Gastrocnemius medialis (tissue), 4 donors: ENCODE measurements at places on chromosomes 1 and 21.

GRCh38 chr1:97331165-97331564, 589.7 kb downstream of the DPYD start:
- no peak for DNase-seq

DNA sequence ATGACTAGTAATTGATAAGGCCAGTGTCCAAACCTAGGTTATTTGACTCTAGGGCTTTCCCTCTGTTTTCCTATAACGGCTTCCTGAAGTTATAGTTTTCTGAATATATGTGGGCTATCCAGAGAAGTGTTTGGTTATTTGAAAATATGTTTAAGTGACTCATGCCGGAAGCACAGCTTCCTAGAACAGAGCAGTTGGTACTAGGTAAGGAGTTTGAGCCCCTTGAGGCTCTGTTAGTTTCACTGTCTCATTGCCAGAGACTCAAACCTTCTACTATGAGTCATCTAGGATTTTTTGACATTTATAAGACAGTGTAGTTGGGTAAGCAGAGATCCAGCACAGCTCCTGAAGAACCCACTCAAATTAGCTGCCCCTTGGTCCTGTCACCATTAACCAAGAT, 27.1 kb upstream of the LEPR start:
- DNase-seq: no peak

GRCh38 chr1:241638099-241638682, 2.0 kb downstream of the CHML start:
- DNase-seq: no peak

- no peak for DNase-seq
Observed at GRCh38 chr1:243837907-243838535, 12.0 kb downstream of the AKT3 start.

DNA sequence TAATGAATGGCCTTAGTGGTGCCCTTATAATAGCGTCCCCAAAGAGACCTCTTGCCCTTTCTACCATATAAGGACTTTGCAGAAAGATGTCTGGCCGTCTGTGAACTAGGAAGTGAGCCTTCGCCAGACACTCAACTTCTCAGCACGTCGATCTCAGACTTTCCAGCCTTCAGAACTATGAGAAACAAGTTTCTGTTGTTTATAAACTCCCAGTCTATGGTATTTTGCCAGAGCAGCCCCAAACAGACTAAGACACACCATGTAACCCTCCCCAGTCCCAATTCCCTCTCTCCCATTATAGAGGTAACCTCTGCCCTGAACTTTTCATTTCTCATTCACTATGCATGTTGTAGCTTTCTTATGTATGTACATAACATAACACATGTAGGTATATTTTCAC, 55.7 kb downstream of the NID1 start:
- no peak for DNase-seq

DNA sequence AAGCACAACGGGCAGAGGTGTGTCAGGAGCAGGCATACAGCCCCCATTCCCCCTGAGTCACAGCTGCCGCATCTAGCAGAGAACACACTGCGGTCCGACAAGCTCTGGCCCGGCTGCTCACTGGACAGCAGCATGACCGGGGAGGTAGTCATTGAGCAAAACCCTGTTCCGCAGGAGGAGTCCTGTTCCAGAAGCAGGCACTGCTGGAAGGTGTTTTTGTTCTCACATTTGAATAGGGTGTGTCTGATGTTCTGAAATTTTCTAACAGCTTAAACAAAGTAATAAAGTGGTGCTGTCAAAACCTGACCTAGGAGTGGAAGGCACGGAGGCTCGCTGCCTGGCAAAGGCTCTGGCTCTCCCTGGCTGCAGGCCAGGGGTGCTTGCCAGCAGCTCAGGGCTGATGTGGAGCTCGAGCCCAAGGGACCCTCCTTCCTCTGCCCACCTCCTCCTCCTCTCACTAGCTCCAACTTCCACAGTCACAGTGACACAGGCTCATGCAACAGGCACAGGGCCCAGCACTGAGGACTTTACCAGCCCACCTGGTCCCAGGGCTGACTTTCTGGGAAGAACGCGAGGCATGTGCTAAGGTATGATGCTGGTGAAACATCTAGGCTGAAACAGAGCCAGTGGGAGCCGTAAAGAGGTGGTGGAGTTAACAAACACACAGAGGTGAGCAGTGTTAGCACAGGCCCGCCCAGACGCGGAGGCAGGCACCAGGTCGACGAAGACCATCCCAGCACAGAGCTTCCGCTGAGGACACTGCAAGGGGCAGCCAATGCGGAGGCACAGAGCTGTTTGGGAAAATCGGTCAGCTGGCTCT, 118.6 kb upstream of the IFFO2 start:
- peak; percentile 83 for DNase-seq

DNA sequence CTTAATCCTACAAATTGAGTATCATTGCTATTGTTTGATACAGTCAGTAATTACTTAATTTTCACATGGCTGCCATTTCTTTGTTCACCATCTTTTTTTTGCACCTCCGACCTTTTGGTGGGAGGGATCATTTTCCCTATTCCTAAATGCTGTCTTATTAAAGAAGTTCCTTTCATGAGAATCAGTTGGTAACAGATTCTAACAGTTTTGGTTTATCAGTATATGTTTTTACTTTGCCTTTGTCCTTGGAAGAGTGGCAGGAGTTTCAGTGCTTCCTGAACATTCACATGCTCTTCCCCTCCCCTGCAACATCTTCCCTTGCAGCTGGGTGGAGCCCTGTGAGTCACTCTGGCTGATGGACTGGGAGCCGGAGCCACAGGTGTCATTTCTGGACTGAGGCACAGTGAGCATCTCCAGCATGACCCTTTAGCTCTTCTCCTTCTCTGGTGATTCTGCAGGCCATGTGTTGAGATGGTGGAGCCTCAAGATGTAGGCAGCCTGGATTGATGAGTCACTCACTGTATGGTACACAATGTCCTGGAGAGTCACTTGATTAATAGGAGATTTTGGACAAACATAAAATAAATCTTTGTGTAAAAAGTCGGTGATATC, 217.7 kb downstream of the URB2 start:
- DNase-seq: peak; percentile 90

GRCh38 chr1:1889847-1890505, 911 bp downstream of the GNB1 start:
- DNase-seq: no peak

DNA sequence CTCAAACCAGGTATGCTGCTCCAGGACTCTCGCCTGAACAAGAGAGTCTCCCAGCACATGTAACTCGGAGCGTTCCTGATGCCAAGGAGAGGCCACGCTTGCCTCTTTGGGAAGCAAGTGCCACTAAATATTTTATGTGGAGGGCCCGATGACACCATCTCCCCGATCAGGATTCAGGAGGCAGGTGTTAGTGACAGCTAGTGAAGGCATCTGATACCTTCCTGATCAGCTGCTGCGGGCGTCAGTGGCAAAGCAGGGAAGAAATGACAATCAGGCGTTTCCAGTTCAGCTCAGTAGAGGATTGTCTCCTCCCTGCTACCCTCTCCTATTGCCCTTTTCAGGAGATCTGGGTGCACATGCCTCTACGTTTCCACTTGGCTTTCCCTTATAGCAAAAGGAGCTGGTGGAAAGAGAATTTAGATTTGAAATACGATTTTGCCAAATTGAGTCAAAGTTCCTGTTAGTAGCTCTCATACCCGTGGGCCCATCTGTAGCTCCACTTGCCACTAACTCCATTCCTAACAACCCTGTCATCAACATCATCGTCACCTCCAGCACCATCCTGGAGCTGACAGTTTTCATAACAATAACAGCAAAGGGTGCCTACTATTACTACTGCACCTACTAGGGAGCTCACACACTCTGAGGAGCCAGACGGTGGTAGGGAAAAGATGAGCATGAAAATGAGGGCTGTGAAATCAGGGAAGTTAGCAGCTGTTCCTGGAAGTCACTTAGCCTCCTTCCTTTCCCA, 21.6 kb downstream of the PLXNA2 start:
- peak; percentile 27 for DNase-seq

GRCh38 chr1:167184081-167184480, 36.6 kb upstream of the POU2F1 start:
- DNase-seq: no peak

DNA sequence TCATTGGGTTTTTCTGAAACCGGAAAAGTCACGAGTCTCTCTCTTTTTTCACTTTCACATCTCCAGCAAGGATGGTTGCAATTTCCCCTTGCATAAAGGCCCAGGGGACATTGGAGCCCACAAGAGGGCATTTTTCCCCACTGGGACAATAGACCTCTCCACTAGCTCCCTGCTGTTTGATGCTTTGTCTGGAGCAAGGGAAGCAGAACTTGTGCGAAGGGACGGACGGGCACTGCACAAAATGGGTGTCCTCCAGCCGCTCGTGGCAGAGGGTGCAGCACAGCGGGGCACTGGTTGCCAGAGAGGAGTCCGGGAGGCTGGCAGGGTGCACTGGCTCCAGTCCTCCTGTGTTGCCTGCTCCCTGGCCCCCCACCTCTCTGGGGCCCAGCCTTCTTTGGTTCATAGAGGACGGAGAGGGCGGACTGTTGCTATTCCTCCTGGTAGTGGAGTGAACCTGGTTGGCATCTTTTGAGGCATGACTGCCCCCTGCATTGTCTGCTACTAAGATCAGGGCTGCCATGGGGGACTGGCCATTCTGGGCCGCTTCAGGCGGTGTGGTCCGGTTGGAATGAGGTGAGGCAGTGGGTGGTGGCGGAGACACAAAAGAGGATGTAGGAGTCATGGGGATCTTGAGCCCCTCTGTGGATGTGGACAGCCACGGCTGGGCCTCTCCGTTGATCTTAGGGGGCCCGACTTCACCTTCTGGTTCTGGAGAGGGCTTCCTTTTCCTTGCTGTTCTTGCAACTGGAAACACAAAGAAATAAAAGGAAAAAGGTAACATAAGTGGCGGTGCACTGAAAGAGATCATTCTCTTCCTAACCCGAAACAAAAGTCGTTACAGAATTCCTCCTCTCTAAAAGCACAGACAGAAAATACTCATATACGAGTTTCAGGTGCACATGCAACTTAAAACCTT, 2.6 kb downstream of the IRF2BP2 start:
- no peak for DNase-seq

GRCh38 chr21:27802816-27803475, 836.1 kb upstream of the ADAMTS5 start:
- DNase-seq: no peak

- peak; percentile 41 for DNase-seq
Observed at GRCh38 chr1:225816643-225817538, 7.0 kb downstream of the EPHX1 start.

DNA sequence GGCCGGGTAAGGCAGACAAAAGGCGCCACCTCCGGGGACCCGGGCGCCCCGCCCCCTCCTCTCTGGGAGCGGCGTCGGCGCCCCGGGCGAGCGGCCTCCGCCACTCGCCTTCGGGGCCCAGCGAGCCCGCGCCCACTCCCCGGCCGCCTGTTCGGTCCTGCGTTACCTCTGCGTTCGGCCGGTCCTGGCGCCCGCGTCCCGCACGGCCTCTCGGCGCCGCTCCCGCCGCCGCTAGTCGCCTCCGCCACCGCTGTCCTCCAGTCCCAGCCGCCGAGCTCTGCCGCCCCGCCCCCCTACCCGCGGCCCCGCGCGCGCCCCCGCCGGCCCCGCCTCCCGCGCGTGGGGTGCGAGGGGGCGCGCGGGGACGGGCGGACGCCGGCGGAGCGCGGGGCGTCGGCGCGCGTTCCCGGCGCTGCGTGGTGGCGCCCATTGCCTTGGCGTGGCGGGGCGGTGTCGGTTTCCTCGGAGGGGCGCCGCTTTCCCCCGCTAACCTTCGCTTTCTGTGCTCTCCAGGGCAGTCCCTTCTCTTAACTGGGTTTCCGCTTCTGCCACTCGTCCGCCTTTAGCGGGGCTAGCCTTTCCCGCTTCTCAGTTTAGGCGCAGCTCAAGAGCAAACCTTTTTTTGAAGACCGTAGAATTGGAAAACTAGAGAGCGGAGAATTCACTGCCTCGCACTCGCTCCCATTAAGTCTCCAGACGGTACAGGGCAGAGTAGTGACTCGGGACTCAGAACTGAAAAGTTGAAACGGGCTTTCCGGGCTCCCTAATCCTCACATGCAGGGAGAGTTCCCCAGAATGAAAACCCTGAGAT, at the start of gene HP1BP3:
HP1BP3 (minus strand) TSS at position 279 of the 811 bp plus-strand sequence. CDS start 6,867 bp downstream, outside the sequence.
- DNase-seq: peak; percentile 48

GRCh38 chr1:1324084-1324523, 356 bp downstream of the INTS11 start:
- DNase-seq: no peak

GRCh38 chr21:46636181-46636512, 673 bp downstream of the PRMT2 start:
- no peak for DNase-seq

DNA sequence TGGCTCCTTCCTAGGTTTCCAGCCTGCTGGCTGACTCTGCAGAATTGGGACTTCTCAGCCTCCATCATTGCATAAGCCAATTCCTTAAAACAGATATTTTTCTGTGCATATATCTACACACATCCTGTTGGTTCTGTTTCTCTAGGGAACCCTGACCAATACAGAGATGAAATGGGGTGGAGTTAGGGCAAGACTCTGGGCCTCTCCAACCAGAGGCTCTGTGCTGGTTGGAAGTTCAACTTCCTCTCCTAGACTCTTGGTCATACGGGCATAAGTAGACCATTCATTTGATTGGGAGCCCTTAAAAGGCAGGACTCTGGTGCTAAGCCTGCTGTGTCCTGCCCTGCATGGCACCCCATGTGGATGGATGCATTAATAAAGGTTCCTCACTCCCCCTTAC, 55.0 kb downstream of the CNIH3 start:
- DNase-seq: no peak

GRCh38 chr1:25540750-25541342, 2.6 kb upstream of the LDLRAP1 start:
- no peak for DNase-seq

GRCh38 chr1:79588719-79589118, 582.2 kb upstream of the ADGRL4 start:
- DNase-seq: no peak

- no peak for DNase-seq
Observed at GRCh38 chr1:82388679-82389078, 587.9 kb downstream of the ADGRL2 start.

DNA sequence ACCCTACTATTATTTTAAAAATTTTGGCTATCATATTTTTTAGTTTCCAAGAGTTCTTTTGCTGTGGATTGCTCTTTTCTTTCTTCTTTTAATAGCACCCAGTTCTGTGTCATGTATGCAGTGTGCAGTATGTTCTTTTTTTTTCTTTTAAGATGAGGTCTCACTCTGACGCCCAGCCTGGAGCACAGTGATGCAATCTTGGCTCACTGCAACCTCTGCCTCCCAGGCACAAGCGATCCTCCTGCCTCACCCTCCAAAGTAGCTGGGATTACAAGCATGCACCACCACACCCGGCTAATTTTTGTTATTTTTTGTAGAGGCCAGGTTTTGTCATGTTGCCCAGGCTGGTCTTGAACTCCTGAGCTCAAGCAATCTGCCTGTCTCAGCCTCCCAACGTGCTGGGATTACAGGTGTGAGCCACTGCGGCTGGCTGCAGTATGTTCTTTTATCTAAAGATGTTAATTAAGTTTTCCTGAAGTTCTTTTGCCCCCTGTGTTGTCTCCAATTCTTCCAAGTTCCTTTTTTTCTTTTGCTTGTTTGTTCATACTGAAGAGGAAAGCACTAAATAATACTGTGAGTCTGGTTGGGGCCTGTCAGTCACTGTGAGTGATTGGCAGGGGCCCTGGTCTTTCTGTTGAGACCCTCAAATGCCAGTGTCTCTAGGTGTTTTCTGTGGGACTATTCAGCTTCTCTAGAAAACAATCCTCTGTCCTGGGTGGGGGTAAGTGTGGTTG, 17.5 kb upstream of the TTC22 start:
- DNase-seq: no peak
